ENCODE measurements at places on chromosomes 5 and 9.

DNA sequence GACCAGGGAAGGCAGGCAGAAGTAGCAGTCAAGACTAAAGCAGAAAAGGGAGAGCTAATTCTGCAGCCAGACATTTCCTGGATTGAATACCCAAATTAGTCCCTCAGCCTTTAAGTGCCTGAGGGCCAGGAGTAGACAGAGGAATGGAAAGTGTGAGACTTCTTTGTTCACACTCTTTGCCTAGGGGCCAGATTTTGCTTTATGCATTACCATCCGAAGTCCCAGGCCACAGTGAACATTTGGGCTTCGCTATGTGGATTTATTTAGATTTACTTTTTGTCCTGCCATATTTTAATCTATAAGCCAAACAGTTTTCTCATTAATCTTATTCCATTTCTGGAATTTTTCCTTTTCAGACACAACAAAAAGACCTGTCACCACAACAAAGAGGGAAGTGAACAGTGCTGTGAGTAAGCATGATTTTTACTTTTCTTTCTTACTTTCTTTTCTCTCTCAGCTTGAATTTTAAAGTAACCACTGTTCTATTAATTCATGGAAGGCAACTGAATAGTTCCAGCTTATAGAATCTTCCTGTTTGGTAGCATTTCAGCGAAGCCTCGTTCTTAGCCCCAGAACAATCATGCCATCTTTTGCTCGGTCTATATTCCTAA, 52.6 kb downstream of the PDCD1LG2 start:
- no peak for DNase-seq

DNA sequence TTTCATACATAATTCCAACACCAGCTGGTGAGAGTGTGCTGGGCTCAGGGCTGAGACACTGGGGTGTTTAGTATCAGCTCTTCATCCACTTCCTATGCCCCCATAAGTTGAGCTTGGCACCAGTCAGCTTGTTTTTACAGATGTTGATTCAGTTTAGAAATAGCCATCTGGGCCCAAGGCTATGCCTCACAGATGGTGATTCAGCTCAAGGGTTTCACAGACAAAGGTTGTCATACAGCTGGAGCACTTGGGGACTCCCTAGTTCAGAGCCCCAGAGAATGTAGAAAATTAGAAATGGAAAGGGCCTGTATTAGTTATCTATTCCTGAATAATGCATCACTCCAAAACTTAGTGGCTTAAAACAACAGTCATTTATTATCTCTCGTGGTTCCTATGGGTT, 10.3 kb upstream of the CRHBP start:
- DNase-seq, result no peak

DNA sequence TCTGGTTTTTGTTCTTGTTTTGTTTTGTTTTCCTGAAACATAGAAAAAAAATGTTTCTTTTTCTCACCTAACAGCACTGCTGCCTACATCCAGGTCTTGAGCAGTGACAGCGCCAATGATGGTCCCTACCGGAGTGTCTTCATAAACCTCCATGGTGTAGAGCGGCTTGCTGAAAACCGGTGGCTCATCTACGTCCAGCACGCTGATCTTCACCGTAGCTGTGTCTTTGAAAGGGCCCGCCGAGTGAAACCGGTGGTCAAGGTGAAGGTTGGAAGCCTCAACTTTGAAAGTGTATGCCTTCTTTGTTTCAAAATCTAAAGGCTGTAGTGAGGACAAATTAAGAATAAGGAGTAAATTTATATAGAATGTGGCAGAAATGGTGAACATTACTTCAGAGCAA, 1051.0 kb downstream of the CDH12 start:
- DNase-seq, result no peak

GRCh38 chr5:113215401-113216060, 219.3 kb downstream of the TSSK1B start:
- DNase-seq, result no peak

DNA sequence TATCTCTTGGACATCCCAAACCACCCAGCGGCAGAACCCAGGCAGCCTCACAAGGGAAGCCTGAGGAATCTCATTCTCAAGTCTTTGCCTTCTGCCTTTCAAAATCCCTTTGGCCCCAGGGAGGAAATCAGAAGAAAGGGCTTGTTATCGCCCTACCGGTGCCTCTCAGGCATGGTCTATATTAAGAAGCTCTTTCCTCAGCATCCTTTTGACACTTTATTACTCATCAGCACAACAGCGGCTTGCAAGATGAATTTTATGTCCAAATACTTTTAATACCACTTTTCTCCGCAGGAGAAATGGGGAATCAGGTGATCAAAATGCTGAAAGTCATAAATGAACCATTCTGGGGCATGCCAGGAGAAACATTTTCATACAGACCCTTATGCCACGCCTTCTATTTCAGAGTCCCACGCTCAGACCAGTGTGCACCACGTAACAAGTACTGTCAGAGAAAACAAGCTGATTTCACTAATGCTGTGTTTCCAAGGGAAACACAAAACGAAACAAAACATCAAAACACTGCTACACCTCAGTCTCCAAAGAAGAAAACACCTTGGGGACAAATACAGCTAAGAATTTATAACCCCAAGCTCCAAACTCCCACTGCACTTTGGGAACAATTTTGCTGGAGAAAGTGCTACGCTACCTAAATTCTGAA, 30.0 kb downstream of the RAPGEF1 start:
- no peak for DNase-seq

- no peak for DNase-seq
Observed at GRCh38 chr5:119255571-119256356, 100.1 kb upstream of the TNFAIP8 start.

GRCh38 chr5:142426129-142427014, 101.6 kb upstream of the SPRY4 start:
- DNase-seq, result no peak

DNA sequence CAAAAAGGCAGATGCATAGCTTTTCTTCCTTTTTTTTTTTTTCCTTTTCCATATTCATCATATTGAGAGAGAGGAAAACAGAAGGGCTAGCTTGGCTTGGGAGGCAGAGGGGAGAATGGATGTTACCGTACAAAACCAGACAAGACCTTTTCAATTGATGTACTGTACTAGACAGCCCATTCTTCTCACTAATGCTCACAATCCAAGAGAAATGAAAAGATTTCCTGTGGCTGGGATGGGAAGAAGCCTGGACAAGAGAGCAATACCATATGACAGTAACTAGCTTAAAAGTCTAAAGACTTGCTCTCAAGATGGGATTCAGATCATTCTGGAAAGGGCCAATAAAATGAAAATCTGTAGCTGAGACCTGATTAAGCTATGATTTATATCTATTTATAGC, 3.4 kb downstream of the CEMIP2 start:
- no peak for DNase-seq

- no peak for DNase-seq
Observed at GRCh38 chr9:3508521-3509291, 17.1 kb downstream of the RFX3 start.

DNA sequence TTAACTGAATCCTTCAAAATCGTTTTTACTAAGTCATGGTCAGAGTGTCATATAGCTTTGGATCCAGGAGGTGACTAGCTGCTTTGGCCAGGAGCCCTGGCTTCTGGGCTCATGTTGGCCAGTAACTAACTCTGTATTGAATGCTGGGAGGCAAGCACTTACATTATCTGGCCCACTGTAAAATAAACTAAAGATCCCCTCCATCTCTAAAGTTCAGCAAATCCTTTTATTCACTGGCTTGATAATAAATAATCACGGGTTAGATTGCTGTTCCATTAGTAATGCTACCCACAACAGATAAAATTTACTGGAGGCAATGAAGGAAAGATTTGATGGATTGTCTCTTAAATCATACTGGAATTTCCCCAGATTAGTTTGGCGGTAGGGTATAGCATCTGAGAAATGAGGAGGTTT, 382.2 kb upstream of the TLE4 start:
- DNase-seq, result no peak

DNA sequence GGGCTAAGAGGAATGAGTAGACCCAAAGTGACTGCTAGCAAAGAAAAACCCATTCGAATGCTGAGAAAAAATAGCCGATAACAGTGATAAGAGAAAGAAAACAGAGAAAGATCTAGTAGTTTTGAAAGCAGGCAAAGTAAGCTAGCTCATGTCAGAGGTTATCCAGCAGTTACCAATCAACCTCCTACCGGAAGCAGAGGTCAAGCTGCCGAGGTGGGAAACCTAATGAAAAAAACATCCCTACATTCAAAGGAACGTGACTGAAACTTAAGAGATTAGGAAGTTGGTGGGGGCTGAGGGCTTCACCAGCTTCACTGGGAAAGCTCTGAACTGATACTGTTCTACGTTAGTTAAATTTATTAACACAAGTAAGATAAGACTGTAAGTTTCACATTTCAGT, 32.6 kb downstream of the SSBP2 start:
- no peak for DNase-seq

- DNase-seq, result no peak
Observed at GRCh38 chr5:123000731-123001130, 35.8 kb downstream of the PPIC start.

DNA sequence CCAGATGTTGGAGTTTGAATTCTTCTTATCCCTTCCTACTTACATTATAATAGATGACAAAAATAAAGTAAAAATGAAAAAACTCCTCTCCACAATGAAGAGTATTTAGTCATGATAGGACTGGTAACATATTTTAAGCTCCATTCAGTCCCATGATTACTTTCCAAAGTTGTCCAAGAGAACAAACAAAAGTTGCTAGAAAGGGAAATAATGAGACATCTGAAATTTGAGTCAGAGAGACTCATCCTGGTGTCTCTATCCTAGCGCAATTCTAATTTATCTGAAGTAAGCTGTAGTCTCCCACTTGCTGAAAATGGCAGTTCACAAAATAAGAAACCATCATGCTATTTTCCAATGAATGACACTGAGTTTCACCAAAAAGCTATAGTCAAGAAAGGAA, 152.2 kb downstream of the BNC2 start:
- DNase-seq, result no peak

DNA sequence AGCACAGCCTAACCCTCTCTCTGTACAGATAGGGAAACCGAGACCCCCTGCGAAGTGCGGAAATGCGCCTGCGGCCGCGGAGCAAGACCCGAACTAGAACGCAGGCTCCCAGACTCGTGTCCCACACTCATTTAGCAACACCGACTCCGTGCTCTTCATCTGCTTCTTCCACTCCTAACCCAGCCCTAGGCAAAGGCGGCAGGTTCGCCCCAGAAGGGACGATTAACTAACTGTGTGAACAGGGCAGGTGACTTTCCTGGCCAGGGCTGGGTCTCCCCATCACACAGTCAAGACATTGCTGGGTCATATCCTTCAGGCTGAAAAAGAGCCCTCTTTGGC, 903 bp downstream of the CDX1 start:
- DNase-seq, result no peak

Measured in Panc1 (cell line).